ENCODE measurements at places on chromosomes 6 and 20.

- DNase-seq = no peak
Measured at GRCh38 chr6:29295623-29296022, 5.9 kb upstream of the OR14J1 start.

GRCh38 chr20:55540013-55540412 lies 465.3 kb downstream of the CBLN4 start:
- no peak for DNase-seq

DNA sequence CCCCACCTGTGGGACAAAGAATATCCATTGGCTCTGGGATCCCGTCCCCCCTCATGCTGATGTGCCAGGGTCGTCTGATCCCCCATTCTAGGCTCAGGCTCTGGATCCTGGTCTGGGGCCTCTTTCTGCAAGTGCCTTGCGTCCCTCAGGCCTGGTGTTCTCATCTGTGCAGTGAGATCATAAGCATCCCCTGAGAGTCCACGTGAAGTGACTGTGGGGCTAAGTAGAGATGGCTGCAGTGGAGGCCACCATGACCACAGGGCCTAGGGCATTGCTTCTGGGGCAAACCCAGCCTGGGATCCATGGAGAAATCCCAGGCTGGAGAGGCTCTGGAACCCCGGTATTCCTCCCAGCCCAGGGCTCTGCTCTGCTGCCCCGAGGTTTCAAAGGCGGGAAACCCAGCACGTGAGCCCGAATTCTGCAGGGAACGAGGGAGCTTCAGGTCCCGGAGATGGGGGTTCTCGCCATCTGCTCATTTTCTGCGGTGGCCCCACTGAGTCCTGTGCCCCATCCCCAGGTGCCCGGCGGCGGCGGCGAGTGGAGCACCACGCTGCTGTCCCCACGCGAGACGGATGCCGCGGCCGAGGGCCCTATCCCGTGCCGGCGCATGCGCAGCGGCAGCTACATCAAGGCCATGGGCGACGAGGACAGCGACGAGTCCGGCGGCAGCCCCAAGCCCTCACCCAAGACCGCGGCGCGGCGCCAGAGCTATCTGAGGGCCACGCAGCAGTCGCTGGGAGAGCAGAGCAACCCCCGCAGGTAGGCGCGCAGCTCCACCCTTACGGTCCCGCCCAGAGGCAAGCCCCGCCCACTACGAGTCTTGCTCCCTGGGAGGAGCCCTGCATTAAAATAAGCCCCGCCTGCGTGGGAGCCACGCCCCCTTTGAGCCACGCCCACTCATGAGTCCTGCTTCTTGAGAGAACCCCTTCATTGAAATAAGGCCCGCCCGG lies 105.5 kb upstream of the MYL9 start:
- DNase-seq = peak; percentile 54

DNA sequence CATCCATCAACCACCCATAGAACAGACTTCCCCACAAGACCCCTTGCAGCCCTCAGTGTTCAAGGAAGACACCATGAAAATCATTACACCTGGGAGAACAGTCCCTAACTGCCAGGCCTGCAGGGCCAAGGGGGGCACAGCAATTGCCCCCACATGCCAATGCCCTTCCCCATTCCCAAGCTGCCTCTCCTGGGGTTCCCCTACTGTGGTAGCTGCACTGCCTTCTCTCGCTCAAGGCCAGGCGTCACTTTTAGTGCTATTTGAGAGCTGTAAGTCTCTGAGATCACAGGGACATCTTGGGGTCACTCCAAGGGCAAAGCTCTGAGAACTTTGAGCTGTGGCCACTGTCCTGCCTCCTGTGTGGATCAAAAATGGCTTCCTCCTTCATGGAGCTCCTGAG lies 6.0 kb upstream of the ACSS1 start:
- DNase-seq = no peak

DNA sequence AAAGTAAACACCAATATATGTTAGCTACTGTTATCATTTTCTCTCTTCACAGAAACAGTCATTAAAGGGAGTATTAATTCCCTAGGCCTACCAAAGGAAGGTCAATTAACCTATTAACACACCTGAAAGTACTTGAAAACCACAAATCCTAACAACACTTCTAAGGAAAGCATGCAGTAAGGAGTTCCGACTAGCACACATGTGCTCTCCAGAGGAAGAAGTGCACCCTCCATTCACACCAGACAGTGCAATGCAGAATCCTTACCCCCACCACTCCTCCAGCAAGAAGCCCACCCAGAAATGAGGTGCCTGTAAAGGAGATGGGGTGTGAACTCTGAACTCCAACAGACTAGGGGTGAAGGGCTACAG lies 58.7 kb downstream of the EPB41L2 start:
- no peak for DNase-seq
